C1 segment of cervical spinal cord (tissue), 14 donors: ENCODE measurements at places on chromosomes 7 and 10.
A peak's percentile ranks its signal among the peaks of the same experiment; 100 is the strongest.

- no peak for DNase-seq
Measured at GRCh38 chr7:16638282-16639280, 7.0 kb downstream of the ANKMY2 start.

GRCh38 chr7:135573541-135573940, 15.8 kb downstream of the NUP205 start:
- DNase-seq = no peak

DNA sequence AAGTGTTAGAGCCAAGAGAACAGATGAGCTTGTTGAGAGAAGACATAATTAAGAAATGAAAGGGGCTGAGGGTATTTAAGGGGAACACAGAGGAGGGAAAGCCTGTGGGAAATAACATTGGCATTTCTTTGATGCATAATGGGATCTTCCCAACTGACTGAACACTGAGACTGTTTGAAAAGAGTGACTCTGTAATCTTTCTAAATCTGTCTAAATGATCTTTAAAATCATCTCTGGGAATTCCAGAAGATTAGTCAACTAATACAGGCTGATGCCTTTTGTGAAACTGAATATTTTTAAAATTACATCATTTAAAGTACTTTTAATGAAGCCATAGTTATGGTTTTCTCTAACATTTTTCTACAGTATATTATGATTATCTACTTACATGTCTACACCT, 17.4 kb upstream of the SLC35G1 start:
- no peak for DNase-seq

- DNase-seq = no peak
Measured at GRCh38 chr7:106659166-106659962, 1.6 kb downstream of the CCDC71L start.

GRCh38 chr10:74008212-74008731, 10.4 kb downstream of the VCL start:
- no peak for DNase-seq

GRCh38 chr7:17706734-17707133, 233.6 kb downstream of the SNX13 start:
- DNase-seq = peak; percentile 11

- no peak for DNase-seq
Measured at GRCh38 chr7:103547451-103548284, 101.7 kb upstream of the SLC26A5 start.

- DNase-seq = no peak
Measured at GRCh38 chr7:130823060-130823459, 89.1 kb upstream of the KLF14 start.

DNA sequence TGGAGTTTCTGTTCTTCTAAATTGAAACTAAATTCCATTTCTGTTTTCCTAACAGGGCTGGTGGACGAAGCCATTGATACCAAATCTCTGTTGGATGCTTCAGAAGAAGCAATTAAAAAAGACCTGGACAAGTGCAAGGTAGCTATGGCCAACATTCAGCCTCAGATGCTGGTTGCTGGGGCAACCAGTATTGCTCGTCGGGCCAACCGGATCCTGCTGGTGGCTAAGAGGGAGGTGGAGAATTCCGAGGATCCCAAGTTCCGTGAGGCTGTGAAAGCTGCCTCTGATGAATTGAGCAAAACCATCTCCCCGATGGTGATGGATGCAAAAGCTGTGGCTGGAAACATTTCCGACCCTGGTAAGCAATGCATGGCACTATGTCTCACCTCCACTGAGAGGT, 45.6 kb downstream of the AP3M1 start:
- no peak for DNase-seq

DNA sequence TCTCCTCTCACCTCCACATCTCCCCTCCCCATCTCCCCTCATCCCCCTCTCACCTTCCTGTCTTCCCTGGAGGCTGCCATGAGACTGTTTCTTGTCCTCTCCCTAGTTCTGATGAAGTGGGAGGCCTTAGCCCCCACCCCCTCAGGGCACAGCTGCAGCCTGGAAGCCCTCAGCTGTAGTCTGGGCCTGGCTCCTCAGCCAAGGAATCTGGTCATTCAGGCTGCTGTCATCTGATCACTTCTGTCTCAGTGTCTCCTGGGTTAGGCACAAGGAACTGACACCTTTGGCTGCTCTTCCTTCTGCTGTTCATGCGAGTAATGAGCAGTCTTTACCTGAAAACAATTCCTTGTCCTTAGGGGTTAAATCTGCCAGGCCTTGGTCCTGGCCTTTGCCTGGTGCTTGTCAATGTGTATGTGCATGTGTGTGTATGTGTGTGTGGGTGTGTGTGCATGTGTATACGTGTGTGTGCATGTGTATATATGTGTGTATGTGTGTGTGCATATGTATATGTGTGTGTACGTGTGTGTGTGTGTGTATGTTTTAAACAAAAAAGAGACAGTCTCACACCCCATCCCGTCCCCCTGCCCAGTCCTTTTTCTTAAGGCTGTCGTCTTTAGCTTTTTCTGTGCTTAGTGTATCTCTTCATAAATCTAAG, 153.5 kb upstream of the TMEM72 start:
- no peak for DNase-seq

DNA sequence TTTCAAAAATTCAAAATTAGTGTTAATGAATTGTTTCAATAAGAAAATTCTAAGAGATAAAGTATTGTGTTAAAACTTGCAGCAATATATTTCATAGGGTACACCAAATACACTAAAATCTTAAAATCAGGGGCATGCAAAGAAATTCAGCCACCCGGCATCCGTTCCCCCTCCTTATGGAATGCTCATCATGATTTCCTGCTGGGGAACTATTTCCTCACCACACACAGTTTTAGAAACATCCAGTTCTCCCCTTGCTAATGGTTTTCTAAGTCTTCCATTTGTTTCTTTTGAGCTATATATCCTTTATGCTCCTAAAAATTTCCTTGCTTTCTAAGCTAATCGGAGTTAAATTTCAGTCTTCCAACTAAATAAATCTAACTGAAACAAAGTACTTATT, 60.7 kb downstream of the CHCHD3 start:
- no peak for DNase-seq

DNA sequence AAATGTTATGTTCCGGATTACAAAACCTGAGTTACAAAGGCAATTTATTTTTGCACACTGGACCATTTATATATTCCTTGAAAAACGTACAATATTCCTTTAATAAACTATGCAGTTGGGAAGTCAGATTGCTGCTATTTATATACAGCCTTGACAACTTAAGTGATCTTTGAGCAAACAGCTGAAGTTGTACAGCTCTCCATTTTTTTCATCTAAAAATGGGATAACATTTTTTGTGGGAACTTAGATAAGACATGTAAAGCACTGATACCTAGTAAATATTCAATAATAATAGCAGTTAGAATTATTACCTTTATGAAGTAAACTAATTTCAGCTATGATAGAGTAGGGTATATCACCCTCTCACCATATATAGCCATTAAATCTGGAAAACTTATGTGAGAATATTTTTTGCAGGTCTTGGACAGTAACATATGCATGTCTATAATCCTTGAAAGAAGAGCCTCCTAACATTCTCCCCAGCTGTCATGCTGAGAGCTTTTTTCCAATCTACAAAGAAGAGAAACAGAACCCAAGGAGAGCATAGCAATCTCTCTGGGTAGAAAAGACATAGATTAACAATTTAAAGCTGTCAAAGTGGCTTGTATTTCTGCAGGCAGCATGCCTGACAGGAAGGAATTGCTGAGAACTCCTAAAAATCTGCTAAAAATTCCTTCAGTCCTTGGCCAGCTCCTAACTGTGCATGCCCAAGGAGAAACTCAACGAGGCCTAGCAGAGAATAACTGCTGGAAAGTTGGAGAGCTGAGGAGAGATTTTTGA, 326.0 kb downstream of the CRPPA start:
- no peak for DNase-seq

- DNase-seq = peak; percentile 57
Measured at GRCh38 chr10:1056326-1057105, at the start of gene WDR37. WDR37 (plus strand) TSS chr10:1056385; CDS start chr10:1072156, 15,771 bp downstream.

DNA sequence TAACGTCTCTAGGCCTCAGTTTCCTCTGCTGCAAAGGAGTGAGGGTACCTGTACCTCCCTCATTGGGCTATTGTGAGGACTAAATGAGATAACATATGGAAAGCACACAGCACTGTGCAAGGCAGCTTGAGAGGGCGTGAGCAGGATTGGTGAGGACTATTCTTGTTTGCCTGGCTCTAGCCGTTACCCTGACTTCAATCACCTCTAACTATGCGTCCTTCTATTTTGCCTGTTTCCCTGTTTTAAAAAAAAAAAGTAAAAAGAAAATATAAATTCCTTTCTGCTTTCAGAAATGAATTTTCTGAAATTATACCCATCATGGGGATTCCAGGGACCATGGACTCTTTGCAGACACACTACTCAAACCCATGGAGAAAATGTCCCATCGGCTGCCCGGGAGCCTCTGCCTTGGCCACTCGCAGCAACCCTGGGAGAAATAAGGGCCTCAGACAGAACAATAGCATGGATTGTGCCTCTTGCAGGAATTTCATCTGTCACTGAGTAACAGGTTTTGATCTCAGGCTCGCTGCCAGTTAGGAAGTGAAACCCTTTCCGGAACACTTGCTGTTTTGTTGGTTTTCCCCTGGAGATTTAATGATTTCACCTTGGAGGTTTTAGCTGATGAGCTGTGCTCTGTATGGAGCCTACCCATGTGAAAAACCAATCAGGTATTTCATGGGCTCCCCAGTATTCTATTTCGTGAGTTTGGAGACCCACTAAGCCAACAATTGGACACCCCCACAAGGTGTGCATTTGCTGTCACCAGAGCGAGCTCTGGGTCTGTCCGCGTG, 55.6 kb downstream of the STEAP1B start:
- peak; percentile 20 for DNase-seq

DNA sequence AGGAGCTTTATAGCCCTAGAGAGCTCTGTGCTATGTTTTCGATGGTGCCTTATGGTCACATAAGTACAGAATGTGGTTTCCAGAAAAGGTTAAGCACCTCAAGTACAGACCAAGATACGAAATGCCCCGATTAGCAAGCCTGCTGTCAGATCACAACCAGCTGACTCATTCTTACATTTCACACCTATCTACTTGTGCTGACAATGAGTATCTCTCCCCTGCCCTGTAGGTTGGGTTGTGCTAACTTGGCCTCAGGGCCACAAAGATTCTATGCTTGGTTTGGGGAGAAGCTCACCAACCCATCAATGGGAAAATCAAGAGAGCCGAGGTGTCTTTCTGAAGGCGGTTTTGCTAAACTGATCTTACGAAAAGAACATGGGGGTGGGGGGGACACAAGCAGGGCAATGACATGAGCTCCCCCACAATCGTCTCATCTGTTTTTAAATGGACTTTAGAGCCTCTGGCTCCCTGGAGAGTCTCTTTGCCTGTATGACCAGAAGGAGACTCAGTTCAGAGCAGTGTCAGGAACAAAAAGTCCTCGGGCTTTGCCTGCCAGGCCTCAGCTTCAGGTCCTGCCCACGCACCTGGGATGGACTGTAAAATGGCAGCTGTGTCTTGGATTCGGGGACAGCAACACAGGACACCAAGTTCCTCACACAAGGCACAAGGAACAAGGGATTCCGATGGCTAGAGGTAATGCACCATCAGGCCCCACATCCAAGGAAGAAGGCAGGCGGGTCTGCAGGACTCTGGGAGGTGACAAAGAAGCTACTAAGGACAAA, 55.1 kb downstream of the FAM53B start:
- DNase-seq = no peak

- no peak for DNase-seq
Measured at GRCh38 chr10:7272008-7272407, 138.8 kb downstream of the SFMBT2 start.
